ENCODE measurements at places on chromosomes 4 and X.

DNA sequence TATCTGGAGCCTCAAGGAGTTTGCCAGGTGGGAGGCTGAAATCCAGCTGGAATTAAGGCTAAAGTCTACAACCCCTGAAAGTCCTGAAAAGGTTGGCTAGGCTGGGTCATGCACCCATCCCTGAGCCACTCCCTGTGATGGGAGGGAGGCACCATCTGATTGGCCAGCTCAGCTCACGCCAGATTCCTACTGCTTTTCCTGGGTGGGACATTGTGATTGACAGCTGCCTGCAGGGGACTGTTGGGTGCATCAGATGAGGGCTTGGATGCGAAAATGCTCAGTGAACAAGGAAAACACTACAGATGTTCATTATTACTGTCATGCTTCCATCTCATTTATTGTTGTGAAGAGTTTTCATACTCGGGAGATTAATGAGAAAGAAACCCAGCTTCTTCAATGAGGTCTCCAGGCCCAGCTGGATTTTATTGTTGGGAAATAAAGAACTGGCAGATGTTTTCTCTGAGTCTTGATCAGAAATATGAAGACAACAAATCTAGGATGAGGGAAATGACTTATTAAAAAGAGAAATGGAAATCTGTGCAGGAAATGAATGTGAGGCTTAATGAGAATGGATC lies 185.9 kb downstream of the STK32B start:
- DNase-seq = no peak

DNA sequence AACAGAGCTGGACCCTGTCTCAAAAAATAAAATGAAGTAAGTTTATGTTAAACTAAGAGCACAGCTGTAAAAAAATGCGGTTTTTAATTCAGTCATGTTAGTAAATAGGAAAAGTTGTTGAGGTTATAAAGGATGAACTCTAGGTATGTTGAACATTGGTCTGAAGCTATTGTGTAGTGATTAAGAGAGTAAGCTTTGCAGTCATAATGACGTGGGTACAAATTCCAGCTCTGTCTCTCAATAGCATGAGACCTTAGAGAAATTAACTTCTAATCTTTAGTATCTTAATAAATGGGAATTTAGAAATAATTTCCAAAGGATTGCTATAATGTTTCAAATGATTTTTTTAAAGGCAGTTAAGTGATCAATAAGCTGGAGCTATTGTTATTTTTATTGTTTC lies 2.9 kb upstream of the YTHDC1 start:
- DNase-seq = no peak

DNA sequence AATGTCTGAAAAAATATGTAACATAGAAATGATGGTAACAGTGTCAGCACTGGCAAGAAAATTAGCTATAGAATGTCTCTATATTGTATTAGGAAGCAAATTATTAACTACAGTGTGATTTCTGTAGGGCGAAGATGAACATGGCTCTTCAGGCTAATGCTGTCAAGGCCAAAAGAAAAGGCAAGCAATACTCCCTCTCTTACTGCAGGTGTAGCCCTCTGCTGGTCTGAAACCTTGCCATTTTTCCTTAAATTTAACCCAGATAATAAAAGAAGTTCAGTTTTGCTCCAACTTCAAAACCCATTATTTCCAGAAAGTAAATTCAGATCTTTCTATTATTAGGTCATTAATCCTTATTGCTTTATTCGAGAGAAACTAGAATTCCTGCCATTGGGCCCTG lies 215.9 kb downstream of the LRBA start:
- no peak for DNase-seq

GRCh38 chr4:148515248-148515647 lies 73.0 kb upstream of the NR3C2 start:
- no peak for DNase-seq
